Lung (tissue), 17 donors: ENCODE measurements at places on chromosomes 12 and 14.

- no peak for DNase-seq
These were observed 72.7 kb downstream of the DNAH10 start for GRCh38 chr12:123834845-123835244.

DNA sequence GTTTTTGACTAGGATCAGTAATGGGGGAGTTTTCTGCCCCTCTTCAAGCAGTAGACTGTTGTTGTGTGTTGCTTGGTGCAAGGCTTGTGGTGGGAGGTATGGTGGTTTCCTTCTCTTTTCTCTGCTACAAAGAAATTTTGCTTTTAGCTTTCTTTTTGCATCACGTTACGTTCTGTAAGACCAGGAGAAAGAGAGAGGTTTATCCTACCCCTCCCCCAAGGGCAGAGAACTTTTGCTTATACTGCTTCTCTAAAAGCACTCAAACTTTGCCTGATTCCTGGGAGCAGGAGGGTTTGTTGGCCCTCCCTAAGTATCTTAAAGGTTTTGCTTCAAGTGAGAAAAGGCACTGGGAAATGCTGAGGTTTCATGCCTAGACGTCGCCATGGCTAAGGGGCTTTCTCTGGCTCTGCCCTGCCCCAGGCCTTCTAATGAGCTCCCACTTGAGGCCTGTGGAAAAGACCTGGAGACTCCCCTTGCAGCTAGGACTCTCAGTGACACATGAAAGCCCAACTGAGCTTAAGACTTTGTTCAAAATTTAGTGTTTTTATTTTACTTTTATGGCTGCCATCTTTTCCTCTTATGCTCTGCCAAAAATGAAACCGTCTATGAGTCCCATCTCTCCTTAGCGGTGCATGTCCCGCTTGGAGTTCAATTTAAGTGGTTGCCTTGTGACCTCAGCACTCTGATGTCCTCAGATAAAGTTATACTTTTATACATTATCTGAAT lies 49.2 kb downstream of the EIF2S3B start:
- DNase-seq = no peak

DNA sequence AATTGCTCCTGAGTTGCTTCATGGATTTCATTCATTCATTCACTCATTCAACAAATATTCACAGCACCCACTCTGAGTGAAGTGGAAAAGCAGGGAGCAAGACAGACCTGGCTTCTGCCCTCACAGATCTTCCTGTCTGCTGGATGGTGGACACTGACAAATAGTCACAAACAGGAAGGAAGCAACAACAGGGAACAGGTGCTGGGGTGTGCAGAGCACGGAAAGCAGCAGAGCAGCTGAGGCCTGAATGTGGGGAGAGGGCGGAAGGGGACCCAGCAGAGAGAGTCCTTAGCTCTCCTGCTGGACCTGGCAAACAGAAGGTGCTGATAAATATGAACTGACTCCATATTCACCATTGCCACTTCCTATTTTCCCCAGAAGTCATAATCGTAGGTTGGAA lies 54.4 kb downstream of the SETD3 start:
- no peak for DNase-seq

DNA sequence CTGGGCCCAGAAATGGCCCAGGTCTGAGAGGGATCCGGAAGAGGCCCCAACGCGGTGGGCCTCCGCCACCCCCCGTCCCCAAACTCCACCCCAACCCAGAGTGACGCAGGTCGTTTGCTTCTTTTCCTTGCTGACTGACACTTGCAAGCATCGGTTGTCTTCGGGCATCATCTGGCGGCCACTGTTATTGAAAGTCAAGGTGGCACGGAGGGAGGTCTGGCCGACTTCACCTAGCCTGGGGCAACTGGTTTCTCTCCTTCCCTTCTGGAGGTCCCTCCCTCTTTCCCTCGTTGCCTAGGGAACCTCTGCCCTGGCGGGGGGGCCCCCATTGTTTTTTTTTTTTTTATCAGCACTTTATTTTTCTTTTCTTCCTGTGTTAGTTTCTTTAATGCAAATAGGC lies 241.8 kb downstream of the ALG10 start:
- no peak for DNase-seq

DNA sequence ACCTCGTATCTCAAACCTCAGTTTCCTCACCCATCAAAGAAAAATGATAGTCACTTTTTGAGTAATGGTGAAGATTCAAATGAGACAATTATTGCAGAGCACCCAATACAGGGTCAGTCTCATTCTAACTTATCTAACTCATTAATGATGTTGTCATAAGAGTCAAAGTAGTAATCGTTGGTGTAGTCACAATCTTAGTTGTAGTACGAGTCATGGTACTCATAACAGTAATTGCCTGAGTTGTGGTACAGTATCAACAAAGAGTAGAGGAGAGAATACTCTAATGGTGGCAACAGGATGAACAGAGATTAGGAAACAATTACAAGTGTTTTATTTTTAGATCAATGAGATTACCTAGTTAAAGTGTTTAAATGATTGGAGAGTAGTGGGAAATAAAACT lies 93.6 kb upstream of the TMTC2 start:
- no peak for DNase-seq

- DNase-seq = no peak
These were observed 4.2 kb downstream of the GSTZ1 start for GRCh38 chr14:77324816-77325745.

DNA sequence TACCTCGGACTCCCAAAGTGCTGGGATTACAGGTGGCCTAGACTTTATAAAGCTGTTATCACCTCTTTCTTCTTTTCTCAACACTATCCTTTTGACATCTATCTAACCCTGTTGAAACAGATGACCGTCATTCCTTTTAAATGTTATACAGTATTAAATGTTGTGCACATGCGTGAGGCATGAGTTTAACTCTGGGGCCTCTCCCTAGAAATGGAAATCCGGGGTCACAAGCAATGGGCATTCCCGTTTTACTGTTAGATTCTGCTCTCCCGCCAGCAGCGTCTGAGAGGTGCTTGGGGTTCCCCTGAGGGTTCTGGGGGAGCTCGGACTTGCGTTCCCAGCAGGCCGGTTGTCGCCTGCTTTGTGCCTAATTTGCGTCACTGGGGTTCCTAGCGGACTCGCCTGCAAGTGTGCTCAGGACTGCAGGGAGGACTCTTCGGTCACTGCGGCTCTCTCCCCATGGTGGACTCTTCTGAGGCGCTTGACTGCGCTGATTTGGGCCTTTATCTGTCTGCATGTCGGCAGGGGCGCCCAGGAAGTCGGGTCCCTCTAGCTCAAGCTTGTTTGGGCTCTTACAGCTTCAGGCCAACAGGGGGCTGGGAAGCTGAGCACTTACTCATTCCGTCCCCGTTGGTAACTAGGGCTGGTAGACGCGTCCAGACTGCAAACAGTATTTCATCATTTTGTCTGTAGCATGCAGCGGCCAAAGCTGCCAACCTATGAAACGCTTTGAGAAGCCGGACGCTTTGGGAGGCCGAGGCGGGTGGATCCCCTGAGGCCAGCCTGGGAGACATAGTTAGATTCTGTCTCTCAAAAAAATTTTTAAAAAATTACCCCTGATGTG lies 1.2 kb upstream of the RAN start:
- DNase-seq = peak; percentile 84

GRCh38 chr14:80445605-80446004 lies 234.3 kb upstream of the DIO2 start:
- no peak for DNase-seq

- peak; percentile 82 for DNase-seq
These were observed 194.6 kb upstream of the KRR1 start for GRCh38 chr12:75705749-75706711.

DNA sequence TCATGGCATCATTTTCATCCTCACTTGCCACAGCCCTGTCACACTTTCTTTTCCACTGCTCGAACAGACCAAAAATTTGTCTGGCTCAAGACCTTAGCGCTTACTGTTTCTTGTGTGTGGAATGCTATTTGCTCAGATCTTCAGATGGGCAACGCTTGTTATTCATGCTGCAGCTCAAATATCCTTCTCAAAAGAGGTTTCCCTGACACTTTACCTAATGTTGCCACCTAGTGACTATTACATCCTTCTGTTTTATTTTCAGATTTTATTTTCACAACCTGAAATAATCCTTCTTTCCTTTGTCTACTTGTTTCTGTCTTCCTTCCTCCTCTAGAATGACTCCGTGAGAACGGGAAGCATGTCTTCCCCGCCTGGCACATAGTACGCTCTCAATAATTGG lies 5.6 kb downstream of the FBXO33 start:
- peak; percentile 43 for DNase-seq

DNA sequence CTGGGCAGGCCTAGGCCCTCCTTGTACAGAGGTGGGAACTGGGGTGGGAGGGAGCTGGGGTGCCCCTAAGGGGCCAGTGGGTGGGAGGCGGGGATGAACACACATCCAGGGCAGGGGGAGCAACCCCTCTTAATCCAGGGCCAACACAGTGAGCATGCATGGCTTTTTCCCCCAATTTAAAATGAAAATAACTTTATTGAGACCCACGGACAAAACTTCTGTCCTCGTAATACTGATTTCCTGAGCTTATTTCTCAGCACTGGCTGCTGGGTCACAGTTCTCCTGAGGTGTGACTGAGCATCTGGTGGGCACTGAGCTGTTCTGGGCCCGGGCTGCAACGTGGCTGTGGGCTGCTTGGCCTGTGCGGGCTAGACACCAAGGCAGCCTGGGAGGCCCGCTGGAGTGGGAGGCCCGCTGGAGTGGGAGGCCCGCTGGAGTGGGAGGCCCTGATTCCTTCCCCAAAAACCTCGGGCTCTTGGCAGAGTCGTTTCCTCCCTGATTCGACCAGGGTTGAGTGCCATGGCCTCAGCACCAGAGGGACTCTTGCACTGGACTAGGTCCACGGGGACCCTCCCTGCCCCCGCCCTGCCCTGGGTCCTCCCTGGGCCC lies 24.9 kb upstream of the TRAF3 start:
- no peak for DNase-seq
